ENCODE measurements at places on chromosomes 12 and 14.

DNA sequence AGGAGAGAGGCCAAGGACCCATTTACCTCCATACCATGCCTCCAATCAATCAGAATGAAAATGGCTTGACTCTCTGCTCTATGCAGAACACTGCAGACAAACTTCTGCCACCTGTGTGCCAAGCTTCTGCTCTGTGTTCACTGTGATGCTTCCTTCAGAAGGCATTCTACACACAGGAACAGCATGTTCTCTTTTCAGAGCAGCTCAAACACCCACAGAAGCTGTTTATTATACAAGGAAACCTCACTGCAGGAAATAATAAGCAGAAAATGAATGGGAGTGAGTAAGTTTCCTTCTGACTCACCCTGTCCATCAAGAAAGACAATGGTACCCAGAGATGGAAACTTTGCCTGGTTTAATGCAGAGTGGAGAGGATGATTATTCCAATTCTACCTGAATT, 2.4 kb upstream of the ESR2 start:
- DNase-seq, result no peak

- DNase-seq, result no peak
Measured at GRCh38 chr12:107477947-107478610, 207.5 kb upstream of the PWP1 start.

GRCh38 chr12:113898466-113898865, 67.7 kb downstream of the RBM19 start:
- no peak for DNase-seq

DNA sequence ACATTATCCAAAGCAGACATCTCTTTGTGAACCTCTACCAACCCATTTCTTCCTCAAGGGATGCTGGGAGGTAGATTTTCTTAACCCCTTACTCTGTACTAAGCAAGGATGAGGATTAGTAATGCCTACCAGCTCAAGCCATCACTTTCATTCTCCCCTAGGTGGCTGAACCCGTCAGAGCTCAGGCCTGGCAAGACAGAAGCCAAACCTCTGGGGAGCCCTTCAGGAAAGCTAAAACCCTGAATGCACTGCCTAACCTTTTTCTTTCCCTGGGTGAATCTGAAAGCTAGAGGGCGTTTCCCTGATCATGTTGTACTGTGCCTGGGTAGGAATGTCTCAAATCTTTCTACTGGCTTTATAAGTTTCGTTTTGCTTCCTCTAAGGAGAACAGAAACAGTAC, 617.3 kb downstream of the RPL10L start:
- DNase-seq, result no peak

- DNase-seq, result no peak
Measured at GRCh38 chr14:64743061-64743460, 38.8 kb downstream of the PLEKHG3 start.

DNA sequence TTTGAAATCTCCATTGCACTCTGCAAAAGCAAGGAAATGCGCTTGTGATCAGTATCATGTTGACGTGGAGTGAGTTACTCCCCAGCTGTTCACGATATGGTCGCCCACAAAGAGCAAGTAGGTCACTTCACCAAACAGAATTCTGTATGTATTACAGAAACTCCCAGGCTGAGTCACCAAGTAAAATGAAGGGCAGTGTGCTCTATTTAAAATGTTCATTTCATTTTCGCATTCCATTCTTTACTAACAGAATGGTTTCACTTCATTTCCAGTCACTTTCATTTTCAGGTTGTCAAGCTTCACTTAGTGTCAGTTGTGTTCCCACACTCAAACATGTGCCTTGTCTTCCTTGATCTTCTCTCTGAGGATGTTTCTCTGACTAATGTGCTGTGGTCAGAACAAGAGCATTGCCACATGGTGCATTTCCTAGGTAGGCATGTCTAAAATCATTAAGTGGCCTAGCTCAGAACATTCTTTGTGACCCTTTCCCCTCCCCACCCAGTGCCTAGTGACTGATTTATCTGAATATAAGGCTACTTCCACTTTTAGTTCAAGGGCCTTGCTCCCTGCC, 391.2 kb downstream of the RAD51B start:
- peak; percentile 53 for DNase-seq

DNA sequence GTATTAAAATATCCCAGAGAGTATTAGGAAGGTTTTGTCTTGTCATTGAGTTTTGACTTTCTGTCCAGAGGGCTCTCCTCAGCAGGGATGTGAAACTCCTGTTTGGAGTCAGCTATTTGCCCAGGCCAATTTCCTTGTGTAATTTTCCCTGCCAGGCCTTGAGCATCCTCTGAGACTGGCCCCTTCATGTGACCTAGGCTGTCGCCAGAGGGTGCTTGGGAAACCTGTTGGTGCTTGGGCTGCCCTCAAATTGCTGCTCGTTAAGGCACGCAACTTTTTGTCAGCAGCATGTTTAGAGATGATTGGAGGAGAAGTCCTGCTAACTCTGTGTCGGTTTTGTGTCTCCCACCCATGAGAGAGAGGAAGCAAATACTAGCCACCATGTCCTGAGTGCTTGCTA, 39.1 kb downstream of the IQSEC3 start:
- no peak for DNase-seq

DNA sequence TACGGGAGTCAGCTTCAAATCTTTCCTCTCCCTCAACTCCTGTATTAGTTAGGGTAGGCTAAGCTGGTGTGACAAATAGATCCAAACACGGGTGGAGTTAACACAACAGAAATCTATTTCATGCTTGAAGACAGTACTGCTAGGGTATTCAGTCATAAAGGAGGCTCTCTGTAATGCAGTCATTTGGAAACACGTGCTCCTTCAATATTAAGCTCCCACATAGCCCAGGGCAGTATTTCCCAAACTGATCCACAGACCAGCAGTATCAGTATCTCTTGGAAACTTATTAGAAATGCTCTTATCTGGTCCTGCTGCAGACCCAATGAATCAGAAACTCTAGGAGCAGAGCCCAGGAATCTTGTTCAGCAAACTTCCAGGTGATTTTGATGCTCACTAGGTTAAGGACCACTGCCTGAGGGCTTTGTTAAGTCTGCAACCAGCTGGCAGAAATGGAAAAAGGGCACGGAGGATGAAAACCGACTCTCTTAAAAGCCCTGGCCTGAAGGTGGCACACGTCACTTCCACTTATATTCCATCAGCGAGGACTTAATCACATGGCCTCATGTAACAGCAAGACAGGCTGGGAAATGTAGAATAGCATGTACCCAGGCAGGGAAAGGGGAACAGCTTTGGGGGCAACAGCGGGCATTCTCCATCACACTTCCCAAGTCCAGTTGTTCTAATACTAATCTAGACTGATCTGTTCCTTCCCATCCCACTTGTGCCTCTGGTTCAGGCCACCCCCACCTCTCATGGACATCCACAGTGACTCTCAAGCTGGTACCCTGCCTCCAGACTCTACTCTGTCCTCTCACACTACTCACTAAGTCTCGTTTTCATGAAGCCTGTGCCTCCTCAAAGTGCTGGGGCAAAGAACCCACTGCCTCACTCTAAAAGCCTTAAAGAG, 38.2 kb upstream of the RIC8B start:
- DNase-seq, result peak; percentile 32

DNA sequence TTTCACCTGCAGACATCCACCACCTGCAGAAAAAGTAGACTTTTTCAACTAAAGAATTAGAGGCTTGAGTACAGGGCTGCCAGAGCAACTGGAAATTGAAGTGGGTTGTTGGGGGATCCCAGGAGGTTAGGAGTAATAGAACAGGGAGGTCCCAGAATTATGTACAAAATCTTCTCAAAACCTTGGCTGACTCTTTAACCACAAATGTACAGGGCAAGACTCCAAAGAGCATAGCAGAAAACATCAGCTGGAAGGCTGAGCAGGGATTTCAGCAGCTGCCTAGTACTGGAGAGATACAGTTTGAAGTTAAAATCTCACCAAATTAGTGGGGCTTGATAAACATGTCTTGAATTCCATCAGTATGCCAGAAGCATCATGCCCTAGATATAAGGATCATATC, 191.6 kb downstream of the CRADD start:
- no peak for DNase-seq

- no peak for DNase-seq
Measured at GRCh38 chr14:104559804-104560585, 19.6 kb upstream of the C14orf180 start.

DNA sequence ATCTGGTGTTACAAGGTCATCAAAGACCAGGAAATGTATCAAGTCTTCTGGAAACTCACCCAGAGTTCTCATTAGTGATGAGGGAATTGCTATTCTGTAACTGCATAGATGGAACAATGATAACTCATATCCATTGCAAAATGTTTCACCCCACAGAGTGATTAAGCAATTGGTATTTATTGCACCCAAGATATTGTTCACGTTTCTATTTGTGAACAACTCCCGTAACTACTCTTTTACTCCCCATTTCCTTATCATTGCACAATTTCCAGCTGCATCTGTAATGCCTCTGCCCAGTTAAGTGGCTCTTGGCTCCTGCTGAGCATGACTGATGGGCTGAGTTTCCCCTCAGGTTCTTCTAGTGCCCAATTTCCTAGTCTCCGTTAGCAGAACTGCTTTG, 108.7 kb upstream of the PRICKLE1 start:
- DNase-seq, result peak; percentile 22

GRCh38 chr14:63011623-63012022, 33.6 kb downstream of the KCNH5 start:
- no peak for DNase-seq

All from KBM-7 (cell line).